ENCODE measurements at places on chromosomes 7 and 10. TPM values are rescaled to one million over a fixed set of nuclear protein-coding genes. Genes with fewer than 3 reads are reported as not detected.

GRCh38 chr7:100189061-100189460 is 11.3 kb downstream of the STAG3 start:
- DNase-seq: no peak

DNA sequence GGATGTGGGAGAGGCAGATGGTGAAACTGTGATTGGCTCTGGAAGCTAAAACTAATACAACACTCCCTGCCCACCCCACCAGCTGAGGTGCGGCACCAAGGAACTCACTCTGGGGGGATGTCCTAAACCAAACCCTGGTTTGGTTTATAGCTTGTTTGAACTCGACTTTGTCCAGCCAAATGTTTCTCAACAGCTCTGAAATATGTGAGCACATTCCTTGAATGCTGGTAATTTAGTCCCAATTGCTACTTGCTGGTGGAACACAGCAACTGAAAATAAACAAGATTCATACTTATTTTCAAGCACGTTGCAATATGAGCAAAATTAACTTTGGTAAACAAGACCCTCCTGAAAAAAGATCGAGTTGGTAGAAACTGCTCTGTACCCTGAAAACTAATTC is 39.7 kb upstream of the CARD11 start:
- no peak for DNase-seq

The NEURL1 gene
- total RNA-seq: not detected

GRCh38 chr10:127193125-127193524 is 3.3 kb downstream of the INSYN2A start:
- DNase-seq: no peak

DNA sequence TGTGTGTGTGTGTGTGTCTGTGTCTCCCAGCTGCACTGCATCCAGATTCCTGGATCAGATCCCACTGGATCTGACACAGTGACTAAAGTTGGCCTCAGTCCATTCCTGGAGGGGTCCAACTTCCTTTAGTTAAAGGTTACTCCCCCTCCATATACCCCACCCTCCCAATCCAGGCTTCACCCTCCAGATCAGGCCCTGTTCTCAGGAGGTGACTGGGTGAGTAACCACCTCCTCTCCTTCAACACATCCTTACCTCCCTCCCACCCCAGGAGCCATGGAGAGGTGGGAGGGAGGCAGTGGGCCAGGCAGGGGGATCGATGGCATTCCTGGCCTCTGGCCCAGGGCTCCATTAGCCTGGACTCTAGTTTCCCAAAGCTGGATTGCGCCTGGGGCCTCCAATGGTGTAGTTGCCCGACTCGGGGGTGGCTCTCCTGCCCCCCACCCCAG is 11.3 kb downstream of the KCNIP2 start:
- no peak for DNase-seq
